A549 (cell line): ENCODE measurements at places on chromosomes 5 and 9.

DNA sequence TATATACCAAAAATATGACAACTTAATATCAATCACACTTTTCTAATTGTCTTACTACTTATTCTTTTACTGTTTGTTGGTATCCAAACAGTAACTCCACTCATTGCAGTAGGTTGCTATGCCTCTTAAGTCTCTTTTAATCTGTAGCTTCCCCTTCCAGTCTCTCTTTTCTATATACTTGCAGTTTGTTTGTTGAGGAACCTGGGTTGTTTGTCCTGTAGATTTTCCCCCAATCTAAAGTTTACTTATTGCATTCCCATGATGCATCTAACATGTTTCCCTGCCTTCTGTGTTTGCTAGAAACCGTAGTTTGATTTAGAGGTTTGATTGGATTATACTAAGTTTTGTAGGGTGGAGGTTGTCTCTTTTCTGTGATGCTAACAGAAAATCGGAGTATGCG is 10.6 kb downstream of the PDE8B start:
- DNase-seq = no peak

DNA sequence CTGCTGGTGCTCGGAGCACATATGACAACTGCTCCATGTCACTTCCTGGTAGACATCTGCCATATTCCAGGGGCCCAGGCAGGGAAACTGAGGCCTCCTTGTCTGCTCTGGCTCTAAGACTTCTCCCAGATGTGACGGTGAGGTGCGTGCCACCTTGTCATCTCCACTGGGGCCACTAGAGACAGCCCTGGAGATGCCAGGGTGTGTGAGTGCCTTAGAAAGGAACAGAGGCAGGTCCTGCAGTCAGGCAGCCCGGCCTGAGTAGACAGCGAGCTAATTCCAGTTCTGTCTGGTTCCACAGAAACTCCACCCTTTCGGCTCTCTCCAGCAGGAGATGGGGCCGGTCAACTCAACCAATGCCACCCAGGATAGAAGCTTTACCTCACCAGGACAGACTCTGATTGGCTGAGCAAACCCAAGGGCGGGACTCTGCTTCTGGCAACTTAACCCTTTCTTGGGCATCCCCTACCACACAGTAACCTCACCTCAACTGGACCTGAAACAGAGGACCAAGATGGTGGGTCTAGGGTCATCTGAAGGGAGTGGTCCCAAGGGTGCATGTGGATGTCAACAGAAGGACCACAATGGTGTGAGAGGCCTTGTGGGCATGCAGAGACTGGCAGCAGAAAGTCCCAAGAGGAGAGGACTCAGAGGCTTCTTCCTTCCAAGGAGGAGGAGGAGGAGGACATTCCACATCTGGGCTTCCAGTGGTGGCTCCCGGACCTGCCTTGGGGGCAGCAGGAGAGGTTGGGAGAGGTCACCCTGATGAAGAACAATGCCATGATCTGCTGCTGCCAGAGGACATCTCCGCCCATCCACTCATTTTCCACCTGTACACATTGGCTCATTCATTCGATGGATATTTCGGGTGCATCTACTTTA is 77.7 kb downstream of the RGS3 start:
- DNase-seq = peak; percentile 40

DNA sequence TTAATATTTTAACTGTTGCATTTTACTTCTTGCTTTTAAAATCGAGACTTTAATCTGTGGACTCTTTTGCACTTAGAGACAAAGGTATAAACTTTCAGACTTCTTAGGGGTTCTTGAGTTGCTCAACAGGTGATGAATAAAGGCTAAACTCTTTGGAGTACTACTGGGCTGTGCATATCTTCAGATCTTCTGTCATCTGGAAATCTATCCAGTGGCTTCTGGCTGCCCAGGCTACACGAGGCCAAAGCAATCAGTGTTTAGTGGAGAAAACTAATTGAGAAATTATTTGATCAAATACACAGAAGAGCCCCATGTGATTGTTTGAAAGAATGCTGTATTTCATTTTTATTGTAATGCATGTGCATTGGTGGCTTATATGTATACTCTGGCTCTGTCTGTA is 146.1 kb downstream of the PBX3 start:
- DNase-seq = no peak

DNA sequence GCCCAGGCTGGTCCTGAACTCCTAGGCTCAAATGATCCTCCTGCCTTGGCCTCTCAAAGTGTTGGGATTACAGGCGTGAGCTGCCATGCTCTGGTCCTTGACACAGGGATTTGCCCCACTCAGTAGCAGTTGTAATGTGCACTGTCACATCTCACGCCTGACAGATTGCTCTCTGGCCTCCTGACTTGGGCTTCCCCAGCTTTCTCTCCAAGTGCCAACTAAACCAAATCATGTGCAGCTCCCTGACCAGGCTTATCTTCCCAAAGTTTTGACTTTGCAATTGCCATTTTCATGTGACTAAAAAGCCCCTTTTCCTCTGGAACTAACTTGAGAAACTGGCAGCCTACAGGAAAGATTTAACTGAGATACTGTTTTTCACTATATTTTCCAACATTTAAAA is 10.7 kb downstream of the RPL26L1 start:
- DNase-seq = no peak

DNA sequence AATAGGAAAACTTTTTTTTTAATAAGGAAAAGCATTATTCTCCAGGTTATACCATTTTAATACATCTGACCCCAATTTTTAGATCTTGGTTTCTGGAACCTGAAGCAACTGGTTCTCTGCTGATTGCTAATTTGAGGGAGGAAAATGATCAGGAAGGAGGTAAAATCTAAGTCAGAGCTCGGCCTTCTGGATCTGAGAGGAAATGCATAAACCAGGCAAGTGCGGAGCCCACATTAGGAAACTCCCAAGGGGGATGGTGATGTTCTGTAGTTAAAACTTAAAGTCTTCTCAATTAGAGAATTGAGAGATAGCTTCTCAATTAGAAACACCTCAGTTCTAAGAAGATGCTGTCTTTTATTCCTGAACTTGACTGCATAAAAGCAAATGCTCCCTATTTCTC is 113.5 kb downstream of the TSSK1B start:
- DNase-seq = no peak

- no peak for DNase-seq
Observed at GRCh38 chr5:78286290-78286689, 8.2 kb downstream of the AP3B1 start.

DNA sequence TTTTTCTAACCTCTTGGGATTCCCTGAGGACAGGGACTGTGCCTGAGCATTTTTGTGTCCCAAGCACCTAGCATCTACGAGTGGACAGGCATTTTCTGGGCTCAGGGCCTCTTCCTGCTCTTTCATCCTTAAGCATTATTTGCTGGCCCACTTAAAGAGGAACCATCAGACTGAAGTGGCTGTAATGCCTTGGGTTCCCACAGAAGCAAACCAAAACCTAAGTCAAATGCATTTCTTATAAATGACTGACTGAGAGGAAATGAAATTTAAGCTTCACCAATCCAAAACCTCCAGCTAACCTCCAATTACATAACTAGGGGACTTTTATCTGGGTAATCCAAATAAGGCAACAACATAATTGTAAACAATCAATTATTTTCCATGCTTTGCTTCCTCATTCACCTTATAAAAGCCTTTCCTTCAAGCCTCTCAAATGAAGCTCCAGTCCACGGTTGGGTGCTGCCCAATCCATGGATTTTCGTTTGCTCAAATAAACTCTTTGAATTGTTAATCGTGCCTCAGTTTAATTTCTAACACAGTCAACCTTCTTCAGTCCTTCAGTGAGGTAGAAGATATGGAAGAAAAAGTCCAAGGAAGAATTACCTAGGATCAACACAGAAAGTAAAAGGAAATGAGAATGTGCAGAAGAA is 25.3 kb upstream of the SLC31A2 start:
- no peak for DNase-seq

DNA sequence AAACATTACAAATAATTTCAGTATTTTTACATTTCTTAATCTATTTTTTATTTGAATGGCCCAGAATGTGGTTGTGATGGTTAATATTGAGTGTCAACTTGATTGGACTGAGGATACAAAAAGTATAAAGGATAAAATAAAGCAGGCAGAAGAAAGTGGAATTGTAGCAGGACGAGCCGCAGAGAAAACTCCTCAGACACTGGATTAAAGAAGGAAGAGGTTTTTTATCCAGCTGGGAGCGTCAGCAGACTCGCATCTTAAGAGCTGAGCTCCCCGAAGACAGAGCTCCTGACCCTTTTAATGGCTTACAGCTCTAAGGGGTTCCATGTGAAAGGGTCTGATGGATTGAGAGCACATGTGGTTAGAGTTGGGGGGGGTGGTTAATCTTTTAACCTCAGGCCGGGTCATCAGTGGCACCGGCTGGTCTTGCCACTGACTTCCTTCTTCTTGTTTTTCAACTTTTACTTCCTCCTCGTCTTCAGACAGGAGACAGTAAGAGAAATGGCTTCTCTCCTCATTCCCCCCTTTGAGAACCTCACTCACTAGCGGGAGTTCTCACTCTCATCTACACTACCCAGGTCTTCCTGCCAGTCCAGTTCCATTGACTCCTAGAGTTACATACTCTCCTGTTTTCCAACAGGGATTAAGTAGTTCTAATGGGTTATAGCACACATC is 80.0 kb downstream of the TMEM161B start:
- DNase-seq = no peak

DNA sequence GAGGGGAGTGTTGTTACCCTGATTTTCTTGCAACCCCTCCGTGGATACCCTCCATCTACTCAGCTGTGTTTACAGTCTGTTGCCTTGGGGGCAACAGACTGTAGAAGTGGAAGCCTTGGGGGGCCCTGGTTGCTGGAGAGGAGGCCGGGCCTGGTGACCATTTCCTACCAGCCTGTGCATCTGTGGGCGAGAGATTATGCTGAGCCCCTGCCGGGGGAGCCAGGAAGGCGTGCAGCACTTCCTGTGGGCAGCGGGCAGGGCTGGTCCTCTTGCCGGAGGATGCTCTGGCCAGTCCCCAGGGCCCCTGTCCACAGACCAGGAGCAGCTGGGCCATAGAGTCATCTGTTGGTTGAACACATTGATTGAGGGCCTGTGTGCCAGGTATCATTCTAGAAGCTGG is 11.1 kb downstream of the ERGIC1 start:
- no peak for DNase-seq

- no peak for DNase-seq
Observed at GRCh38 chr5:3268760-3269330, 326.8 kb upstream of the IRX1 start.

- DNase-seq = no peak
Observed at GRCh38 chr9:98862936-98863335, 55.5 kb downstream of the GALNT12 start.

- no peak for DNase-seq
Observed at GRCh38 chr5:98599016-98599415, 174.4 kb upstream of the RGMB start.

GRCh38 chr5:155822177-155822576 is 504.8 kb upstream of the SGCD start:
- no peak for DNase-seq

DNA sequence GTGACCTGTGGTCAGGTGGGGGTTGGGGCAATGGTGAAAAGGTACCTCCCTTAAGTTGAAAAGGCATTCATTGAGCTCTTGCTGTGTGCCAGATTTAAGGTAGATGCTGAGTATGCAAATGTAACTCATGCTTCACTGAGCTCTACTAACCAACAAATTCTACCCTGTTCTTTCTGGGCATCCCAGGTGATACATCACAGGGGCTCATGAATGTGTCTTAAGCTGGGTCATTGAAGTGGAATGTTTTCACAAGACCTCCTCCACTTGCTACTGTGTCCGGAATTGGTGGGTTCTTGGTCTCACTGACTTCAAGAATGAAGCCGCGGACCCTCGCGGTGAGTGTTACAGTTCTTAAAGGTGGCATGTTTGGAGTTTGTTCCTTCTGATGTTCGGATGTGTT is 362.8 kb upstream of the ZNF462 start:
- DNase-seq = no peak

GRCh38 chr9:127541865-127542264 is 70.2 kb upstream of the STXBP1 start:
- DNase-seq = no peak

DNA sequence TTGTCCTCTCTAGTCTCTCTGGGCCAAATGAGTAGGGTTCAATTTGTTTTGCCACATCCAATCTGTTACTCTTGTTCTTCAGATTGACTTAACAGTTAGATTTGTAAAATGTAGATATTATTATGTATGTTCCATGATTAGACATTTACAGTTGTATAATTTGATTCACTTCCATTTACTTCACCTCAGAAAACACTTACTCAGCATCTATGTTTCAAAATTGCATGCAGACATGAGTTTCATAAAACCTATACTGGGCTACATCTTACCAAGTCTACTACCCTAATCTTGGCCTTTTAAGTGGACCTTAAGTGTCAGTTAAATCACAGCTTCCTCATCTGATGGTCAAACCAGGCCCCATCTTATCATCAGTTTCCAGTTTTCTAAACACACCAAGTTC is 1181.2 kb upstream of the CDH9 start:
- no peak for DNase-seq

- no peak for DNase-seq
Observed at GRCh38 chr5:129652349-129653056, 95.4 kb upstream of the MINAR2 start.

DNA sequence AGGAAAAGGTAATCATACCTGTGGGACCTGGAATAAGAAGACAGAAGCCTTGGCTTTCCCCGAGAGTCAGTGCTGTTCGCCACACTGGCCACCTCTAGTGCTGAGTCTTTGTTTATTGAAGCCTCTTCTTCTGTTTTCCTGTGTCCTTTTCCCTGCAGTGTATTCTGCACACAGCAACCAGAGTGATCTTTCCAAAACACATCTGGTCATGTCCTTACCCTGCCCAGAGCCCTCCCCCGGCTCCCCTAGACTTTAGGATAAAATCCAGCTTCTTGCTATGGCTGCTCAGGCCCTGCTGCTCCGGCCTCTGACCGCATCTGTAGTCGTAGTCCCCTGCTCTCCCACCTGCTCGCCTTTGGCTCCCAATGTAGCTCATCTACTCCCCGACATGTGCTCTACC is 28.3 kb downstream of the GALNT10 start:
- DNase-seq = no peak

- DNase-seq = peak; percentile 80
Observed at GRCh38 chr5:16934123-16934522, 2.0 kb downstream of the MYO10 start.

- no peak for DNase-seq
Observed at GRCh38 chr5:54398191-54398590, 57.3 kb upstream of the HSPB3 start.

- no peak for DNase-seq
Observed at GRCh38 chr9:69768716-69769115, 8.9 kb upstream of the PTAR1 start.

GRCh38 chr5:172772112-172772906 is 1.3 kb upstream of the DUSP1 start:
- peak; percentile 97 for DNase-seq

DNA sequence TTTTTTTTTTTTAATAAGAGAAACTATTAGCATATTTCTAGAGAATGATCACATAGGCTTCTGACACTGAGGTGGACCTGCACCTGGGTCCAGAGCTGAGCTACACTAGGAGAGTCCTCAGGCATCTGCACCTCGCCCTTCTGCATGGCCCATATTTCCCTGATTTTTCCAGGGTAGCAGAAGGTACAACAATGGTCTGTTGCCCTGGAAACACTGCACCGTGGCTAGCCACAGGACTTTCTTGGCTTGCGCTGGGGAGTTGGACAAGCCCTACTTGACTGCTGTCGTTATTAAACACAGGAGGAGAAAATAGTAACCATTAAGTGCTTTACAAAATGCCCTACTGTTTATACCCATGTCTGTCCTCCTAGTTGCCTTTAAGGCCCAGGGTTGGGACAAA is 615.7 kb upstream of the MEF2C start:
- no peak for DNase-seq

- DNase-seq = no peak
Observed at GRCh38 chr9:116345817-116346216, 192.2 kb downstream of the PAPPA start.
